ENCODE measurements at places on chromosomes 2 and 18. TPM values are rescaled to one million over a fixed set of nuclear protein-coding genes. Genes with fewer than 3 reads are reported as not detected.

Gene CD207
- total RNA-seq = not detected

Gene NEURL3
- total RNA-seq = not detected

Gene IL37
- not detected for total RNA-seq

DNA sequence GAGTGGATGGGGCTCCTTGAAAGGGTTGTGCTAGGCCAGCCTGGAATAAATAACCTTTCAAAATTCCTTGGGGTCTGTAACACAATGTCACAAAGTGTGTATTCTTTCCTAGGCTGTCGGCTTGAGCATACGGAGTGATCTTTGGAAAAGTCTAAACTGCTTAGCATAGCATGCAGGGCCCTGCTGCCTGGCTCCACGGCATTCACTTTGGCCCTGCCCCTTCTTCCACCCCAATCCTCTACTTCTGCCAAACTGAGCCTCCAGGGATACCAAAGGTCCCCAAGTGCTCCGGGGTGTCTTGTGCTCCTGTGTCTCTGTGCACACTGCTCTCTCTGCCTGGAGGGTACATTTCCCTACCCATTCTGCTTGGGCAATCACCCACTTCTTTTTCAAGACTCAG is 196.1 kb downstream of the LTBP1 start:
- no peak for DNase-seq

GRCh38 chr2:67650291-67651133 is 253.4 kb downstream of the ETAA1 start:
- peak; percentile 61 for DNase-seq

DNA sequence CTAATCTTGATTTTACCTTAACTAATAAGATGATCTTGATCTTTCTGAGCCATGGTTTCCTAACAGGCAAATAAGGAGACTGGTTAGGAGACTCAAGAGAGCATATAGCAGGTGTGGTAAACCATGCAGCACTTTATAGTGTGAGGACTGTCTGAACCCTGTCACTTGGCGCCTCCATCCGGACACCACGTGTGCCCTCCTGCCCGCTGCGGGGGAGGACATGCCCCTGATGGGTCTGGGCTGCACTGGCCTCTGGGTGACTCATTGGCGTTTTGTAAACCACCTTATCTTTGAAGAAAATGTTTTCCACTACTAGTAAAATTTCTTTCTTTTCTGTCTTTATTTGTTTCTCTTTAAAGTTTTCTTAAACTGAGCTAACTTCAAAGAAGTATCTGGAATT is 131.1 kb downstream of the FMNL2 start:
- DNase-seq = peak; percentile 63

DNA sequence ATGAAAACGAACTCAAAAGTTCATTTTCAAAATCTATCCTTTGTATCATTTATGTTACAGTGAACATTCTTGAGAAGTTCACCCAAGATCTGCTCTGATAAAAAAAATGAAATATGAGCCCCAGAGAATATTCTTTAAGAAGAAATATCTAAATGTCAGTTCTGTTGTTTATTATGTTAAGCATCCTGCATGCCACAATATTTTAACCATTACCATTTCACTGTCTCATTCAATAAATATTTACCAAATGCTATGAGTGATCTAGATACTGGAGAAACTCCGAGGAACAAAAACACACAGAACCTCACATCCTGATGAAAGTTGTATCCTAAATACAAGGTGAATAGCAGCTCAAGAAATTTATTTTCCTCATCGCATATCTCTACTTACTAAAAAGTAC is 170.2 kb downstream of the ZNF385B start:
- DNase-seq = no peak

DNA sequence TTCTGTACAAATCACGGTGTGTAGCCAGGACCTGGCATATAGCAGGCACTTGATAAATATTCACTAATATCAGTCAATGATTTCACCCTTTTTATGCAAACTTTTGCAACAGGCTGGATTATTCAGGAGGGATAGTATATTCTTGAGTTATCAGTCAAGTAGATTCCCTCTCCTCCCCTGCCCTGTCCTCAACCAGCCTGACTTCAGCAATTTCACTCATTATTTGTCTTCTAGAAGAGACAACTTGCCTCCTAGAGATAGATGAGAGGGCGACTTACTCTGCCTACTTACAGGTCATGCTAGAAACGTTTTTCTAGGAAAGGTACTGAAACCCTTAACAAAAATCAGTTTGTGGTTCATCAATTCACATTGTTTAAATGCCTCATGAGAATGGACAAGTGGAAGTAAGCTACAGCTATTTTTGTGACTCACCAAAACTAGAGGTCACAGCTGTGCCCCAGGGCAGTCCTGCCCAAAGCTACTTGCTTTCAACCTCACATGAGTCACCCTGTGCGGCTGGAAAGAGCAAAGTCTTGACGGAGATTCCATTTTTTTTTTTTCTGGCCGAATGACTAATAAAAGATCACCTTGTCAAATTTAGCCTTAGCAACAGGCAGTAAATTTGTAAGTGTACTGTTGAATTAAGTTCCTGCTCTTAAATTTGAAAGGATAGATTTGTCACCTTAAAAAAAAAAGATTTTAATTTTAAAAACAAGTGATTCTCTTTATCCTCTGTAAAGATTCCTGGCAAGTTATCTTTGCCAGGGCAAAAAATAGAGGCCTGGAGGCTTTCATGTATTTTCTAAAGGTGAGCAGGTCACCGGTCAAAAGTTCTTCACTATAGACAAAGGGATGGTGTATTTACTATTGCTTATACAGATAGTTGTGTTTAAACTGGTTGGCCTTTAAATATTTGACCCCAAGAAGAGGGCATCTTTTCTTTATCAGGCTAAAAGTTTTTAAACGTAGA is 109.0 kb upstream of the SLC35G4 start:
- peak; percentile 96 for DNase-seq

DNA sequence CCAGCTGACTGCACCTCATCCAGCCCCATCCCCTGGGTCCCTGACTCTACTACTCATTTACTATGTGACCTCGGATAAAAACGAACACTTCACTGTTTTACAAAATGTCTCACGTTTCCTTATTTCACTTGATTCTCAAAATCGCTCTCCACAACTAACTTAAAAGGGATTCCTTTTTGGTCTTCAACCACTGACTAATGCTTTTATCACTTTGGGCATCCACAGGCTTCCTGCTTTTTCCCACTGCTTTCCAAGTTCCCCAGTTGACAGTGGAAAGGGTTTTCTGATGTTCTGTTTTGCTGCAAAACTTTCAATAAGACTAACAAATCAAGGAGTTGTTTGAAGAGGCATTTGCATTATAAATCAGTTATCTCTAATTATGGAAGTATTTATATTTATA is 24.1 kb downstream of the EIF2AK3 start:
- no peak for DNase-seq

DNA sequence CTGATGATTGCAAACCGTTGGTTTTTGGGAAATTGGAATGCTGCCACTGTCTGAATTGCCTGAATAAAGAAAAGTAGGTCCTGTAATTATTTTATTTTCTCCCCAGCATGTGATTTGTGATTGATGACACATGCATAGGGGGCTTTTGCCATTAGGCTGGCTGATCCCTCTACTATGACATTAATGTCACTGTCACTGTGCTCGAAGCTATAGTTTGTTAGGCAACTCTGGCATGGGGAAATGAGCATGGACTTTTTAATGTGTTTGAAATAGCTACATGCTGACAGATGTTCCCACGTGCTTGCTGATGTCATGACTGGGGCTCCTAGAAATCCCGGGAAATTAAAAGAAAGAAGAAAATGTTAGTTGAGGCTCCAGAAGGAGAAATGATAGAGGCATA is 99.1 kb downstream of the HRH4 start:
- no peak for DNase-seq

GRCh38 chr18:40413160-40413559 is 1541.9 kb upstream of the PIK3C3 start:
- DNase-seq = peak; percentile 7

DNA sequence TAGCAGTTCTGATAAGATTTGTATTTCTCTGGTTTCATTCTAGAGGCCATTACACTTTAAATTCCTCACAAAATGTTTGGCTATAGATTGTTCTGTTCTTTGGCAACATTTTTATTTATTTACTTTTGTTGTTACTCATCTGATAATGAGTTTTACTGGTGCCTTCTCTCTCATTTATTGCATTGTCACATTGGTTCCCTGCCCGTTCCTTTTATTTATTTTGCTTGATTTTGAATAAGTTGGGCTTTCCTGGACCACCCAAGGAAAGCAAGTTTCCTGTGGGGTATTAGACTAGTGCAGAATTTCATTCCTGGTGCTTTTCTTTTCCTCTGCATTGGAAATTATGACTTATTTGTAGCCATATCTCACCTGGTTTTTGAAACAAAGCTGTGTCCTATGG is 232.0 kb downstream of the SOCS6 start:
- no peak for DNase-seq

DNA sequence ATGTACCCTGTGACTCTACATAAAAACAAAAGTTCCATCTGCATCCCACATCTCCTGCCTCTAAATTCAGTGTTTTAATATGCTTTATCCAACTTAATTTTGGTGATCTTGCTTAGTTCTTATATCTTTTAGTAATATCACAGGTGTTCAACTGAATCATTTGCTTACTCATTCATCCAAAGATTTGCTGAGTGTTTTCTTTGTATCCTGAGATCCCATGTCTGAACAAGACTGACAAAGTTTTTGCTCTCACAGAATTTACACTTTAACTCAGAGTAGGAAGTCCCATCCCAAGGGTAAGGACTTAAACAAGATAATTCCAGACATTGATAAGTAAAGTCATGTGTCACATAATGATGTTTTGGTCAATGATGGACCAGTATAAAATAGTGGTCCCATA is 87.0 kb downstream of the FSIP2 start:
- DNase-seq = no peak

GRCh38 chr18:55547705-55548056 is 40.3 kb downstream of the TCF4 start:
- no peak for DNase-seq
